ENCODE measurements at places on chromosomes 1 and 21.

- DNase-seq = no peak
Observed at GRCh38 chr1:31487143-31487542, 74.1 kb downstream of the SERINC2 start.

- DNase-seq = no peak
Observed at GRCh38 chr1:214846276-214846675, 236.3 kb upstream of the KCNK2 start.

DNA sequence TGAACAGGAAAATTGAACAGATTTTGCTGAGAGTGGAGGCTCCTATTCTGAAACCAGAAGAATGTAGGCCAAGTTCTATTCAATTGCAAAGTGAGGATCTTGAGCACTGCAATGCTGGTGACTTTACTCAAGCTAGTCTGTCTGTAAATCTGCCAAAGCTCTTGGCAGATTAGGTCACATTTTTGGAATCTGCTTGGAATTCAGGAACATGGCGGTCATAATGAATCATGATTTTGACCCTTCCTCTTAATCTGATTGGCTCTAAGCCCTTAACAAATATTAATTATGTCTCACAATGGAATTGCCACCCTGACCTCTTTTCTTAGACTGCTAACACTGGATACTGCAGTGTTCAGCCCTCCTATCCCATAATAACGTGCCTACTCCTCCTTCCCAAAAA is 7.2 kb upstream of the GNG12 start:
- no peak for DNase-seq

DNA sequence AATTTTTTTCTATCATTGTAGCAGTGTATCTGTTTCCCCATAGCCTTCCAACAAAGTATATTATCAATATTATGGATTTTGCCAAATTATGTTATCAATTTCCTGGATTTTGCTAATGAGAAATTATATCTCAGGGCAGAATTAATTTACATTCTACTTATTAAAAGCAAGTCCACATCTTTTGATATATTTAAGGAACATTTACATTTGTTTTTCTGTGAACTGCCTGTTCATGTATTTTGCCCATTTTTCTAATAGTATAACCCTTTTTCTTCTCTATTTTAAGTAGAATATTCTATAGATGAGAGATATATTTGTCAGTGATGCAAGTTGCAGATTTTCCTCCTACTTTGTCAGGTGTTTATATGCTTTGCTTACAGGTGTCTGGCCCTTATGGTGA is 24.4 kb downstream of the C1orf87 start:
- DNase-seq = no peak

GRCh38 chr1:58724483-58724882 is 24.6 kb upstream of the MYSM1 start:
- DNase-seq = no peak

DNA sequence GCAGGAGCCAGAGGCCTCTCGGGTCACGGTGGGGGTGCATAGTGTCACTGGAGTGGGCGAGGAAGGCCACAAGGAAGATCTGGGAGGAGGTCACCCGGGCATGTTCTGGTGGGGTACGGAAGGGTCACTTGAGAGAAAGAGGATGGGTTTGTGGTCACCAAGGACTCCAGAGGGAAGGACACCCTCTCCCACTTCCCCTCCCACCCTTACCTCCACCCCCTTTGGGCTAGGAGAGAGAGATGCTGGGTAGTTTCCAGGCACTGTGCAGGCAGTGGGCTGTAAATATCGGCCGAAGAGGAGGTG is 703 bp downstream of the AMIGO1 start:
- no peak for DNase-seq

- peak; percentile 78 for DNase-seq
Observed at GRCh38 chr1:90721210-90722194, 4.4 kb upstream of the BARHL2 start.

GRCh38 chr1:197413564-197413963 is 145.5 kb downstream of the CRB1 start:
- DNase-seq = no peak

GRCh38 chr1:17527036-17527914 is 12.2 kb upstream of the ARHGEF10L start:
- no peak for DNase-seq

DNA sequence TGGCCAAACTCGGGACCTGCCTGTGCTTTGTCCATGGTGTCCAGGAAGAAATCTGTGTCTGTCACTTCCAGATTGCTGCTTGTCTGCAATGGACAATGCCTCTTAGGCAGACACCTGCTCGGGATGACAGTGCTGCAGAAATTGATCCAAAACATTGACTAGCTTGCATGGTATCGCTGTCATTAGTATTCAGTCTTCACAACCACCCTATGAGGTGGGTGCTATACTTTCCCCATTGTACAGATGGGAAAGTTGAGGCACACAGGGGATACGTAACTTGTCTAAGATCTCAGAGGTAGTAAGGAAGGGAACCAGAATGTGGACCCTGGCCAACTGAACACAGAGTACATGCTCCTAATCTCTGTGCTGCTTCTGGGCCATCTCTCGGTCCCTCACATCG is 138.7 kb downstream of the DHRS3 start:
- no peak for DNase-seq

- DNase-seq = no peak
Observed at GRCh38 chr1:18861082-18861481, 1.6 kb upstream of the TAS1R2 start.

GRCh38 chr1:203557390-203557789 is 63.4 kb downstream of the OPTC start:
- no peak for DNase-seq

GRCh38 chr1:236120721-236121153 is 21.6 kb upstream of the GPR137B start:
- no peak for DNase-seq

GRCh38 chr1:16402742-16403141 is 34.5 kb downstream of the SPATA21 start:
- DNase-seq = no peak

GRCh38 chr1:225700164-225700821 is 47.4 kb upstream of the ENAH start:
- DNase-seq = peak; percentile 80

- peak; percentile 90 for DNase-seq
Observed at GRCh38 chr21:34795548-34796180, 126.9 kb downstream of the CLIC6 start.

GRCh38 chr1:46689356-46689755 is 17.7 kb downstream of the TEX38 start:
- DNase-seq = no peak

DNA sequence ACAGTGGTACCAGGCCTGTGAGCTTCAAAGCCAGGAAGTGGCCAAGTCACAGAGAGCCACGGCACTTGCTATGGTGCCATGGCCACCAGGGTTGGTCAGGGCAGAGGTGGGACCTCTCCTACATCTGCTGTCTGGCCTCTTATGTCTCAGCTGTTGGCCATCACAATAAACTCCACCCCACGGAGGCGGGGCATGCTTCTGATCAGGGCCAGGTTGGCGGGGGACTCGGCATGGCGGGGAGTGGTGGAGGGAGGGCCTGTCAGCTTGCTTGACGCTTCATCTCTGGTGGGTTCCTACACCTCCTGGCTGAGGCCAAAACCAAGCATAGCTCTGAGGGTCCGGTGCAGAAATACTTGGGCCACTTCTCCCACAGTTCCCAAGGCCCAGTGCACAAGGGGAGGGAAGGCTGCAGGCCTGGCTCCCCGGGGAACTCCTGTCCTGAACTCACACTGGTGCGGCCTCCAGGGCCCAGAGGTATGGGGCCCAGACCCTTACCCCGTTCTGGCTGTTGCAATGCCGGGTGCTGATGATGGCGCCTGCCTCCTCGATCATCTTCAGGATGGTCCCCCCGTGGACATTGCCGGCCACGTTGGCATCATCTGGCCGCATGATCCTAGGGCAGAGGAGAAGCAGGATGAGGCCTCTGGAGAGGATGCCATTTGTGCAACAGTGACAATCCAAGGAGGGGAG is 44.2 kb downstream of the ACOT7 start:
- no peak for DNase-seq

DNA sequence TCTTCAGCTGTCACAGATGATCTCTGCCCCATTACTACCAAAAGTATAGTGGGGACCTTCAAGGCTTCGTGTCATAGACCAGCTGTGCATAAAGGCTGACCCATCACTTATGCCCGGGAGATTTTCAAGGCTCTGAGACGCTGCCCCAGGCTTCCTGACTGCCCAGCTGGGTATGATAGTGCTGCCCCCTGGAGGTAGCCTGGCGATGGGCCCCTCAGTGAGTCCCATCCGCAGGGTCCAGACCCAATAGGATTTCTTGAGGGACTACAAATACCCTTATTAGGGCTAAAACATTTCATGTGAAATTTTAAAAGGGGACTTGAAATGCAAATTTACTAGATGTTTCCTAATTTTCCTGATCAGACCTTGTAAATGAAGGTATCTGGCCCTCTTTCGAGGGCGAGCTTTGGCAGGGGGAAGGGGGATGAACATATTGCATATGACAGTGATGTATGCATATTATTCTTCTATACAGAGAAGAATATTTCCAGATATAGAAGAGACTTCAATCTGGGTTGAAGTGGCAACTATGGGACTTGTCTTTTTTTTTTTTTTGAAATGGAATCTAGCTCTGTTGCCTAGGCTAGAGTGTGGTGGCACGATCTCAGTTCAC is 11.7 kb upstream of the FCMR start:
- no peak for DNase-seq

DNA sequence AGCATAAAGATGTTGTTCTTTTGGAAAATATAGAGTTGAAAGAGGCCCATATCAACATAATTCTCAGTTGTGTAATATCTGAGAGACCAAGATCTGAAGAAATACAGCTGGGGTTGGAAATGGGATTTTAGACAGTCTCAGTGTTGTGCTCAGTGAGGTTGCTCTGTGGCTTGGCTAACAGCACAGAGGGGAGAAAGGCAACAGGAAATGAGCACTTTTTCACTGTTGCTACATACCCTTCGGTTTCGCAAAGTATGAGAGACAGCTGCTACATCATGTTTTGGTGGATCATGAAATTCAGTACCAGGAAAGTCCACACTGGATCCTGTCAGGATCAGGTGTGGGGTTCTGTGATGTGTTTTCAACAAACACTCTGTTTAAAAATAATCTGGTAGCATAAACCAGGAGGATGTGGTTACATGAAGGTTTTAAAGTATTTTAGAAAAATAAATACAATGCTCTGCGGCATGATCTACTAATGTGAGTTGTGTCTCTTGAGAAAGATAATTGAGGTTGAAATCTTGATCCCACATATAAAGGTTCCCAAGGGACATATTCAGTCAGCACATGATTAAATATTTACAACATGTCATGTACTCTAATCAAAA is 7.0 kb upstream of the GPR88 start:
- DNase-seq = no peak

DNA sequence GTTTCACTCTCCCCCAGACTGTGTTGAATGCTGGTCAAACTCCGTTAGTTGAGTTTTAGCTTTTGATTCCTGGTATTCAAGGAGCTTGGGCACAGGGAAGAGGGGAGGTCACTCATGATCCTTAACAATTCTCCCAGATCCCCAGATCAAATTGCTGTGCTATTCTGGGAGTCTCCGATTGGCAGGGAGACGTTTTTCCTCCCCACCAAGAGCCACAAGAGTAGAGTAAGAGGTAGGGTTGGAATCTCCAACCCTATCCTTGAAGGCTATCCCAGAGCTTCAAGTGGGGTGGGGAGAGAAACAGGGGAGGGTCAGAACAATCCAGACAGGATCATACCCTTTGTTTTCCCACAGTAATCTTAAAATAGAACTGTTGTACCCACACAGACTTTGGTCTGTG is 576 bp upstream of the TPM3 start:
- no peak for DNase-seq

DNA sequence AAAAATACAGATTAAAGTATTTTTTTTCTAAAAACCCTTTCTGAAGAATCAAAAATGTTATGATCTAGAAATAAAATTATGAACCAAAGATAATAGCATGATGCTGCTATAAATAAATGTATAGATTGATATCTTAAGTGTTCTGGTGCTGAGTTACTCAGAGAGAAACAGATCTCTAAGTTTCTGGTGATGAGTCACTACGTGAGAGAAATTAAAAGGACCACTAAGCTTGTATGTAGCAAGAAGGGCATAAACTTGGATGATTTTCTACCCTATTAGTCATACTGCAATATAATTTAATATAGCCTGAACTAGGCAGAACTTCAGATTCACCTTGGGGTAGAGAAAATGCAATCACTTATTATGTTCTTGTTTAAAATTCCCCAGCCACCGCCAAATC is 514.8 kb downstream of the AMY1C start:
- no peak for DNase-seq

DNA sequence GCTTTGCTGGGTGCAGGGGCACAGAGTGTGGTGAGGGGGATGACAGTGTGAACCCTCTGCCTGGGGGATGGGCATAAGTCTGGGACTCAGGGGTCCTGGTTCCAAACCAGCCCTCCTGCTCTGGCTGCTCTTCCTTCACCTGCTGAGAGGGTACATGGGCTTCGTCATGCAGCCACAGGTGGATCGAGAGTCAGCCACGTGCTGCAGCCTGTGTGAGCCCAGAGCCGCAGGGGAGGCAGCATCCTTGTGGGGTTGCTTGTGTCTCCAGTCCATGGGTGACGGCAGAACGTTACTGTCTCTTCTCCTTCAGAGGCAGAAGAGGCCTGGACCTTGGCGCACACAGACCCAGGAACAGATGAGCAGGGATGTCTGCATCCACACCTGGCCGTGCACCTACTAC is 12.1 kb downstream of the SNAP47 start:
- DNase-seq = no peak

DNA sequence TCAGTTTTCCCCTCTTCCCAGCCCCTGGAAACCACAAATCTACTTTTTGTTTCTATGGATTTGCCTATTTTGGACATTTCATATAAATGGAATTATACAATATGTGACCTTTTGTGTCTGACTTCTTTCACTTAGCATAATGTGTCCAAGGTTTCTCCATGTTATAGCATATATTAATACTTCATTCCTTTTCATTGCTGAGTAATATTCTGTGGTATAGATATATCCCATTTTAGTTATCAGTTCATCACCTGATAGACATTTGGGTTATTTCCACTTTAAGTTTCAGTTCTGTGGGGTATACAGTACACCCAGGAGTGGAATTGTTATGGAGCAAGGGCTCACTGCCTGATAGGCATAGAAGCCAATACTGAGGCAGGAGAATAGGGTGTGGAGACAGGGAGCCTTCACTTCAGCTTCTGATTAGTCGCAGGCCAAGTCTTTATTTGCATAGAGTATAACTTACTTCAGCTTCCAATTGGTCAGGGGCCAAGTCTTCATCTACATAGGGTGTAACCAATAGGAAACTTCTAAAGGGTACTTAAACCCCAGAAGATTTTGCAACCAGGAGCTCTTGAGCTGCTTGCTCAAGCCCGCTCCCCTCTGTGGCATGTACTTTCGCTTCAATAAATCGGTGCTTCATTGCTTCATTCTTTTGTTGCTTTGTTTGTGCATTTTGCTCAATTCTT is 8.3 kb upstream of the NVL start:
- no peak for DNase-seq

- DNase-seq = no peak
Observed at GRCh38 chr1:1337793-1338147, 6.7 kb downstream of the TAS1R3 start.

DNA sequence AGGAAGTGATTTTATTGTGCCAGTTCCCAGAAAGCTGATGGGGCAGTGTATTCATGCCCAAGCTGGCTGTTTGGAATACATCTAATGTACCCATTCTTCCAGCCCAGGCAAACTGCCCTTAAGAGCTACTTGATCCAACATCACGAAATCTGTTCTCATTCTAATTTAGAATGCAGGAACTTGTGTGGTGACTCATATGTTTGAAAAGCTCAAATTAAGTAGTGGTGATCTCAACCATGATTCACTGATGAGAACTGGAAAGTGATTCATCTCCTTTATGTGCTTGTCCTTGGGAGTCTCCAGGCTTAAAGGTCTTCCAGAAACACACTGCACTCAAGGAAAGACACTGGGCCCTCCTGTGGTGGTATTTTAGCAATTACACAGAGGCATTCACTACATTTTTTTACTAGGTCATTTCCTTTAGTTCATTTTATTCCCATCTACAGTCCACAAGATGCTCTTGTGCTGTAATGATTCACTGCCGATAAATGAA is 65.4 kb downstream of the RPE65 start:
- peak; percentile 91 for DNase-seq

Data from LoVo (cell line).